ENCODE measurements at places on chromosomes 7 and 10.

DNA sequence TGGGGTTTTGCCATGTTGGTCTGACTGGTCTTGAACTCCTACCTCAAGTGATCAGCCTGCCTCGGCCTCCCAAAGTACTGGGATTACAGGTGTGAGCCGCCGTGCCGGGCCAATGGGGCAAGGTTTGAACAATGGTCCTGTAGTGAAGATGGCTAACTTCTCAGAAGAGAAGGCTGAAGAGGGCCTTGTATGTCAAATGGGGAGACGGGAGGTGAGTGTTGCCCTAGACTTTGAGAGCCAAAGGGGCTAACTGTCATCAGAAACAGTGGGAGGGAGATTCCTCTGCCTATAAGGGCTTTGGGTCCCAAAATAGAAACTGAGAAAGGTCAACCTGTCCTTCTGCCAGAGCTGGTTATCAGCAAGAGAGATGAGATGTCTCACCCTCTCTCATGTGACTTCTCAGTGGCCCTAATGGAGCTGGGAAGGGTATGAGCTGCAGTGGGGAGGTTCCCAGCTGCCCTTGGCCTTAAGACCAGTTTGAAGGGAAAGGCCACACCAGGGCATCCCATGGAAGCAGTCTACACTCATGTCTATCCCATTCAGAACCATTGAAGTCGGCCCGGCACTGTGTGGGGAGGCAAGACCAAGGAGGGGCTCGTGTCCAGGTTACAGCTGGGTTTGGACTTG lies 1.3 kb upstream of the SAMD8 start:
- no peak for ATAC-seq

DNA sequence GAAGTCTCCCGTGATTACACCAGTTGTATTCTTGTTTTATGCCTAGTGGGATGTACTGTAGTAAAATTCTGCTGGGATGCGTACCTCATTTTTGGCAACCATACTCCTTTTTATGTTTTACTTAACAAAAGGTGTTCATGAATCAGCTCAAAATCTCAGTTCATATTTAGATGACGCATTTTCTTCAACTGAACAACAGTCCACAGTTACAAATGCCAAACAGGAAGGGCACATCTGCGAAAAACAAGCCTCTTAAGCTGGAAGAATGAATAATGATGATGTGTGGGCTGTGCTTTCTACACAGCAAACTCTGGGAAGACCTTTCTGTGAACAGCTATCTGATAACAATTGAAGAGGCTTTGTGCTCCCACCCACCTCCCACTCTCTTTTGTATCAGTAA lies 68.4 kb upstream of the NRBF2 start:
- ATAC-seq, result no peak

DNA sequence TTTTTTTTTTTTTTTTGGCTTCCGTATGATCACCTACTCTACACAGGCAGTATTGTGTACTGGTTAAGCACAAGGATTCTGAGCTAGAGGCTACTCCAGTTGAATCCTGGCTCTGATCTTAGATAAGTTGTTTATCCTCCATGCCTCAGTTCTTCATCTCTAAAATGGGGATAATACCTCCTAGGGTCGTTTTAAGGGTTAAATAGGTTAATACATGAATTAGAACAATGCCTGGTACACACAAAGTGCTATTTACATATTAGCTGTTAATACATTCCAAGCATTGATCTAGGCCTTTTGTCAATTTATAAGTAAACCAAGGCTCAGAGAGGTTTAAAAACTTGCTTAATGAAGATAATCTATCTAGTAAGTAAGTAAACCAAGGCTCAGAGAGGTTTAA lies 59.0 kb downstream of the ST7 start:
- no peak for ATAC-seq

DNA sequence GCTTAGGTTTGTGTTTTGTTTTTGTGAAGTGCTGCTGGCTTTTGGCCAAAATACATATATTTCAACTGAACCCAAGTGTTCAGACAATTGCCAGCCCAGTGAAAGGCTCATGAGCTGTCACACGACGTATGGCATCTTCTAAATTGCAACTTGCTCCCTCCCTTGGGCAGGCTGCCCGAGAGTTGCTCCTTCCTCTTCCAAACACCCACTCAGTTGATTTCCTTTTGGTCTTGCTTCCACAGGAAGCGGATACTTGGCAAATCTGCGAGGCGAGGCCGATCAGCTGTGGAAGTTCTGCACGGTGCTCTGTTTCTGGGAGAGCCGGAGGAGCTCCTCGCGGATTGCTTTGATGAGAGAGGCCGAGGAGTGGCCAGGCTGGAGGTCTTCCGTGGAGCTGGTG lies 39.6 kb upstream of the ATP6V0A4 start:
- ATAC-seq, result no peak

DNA sequence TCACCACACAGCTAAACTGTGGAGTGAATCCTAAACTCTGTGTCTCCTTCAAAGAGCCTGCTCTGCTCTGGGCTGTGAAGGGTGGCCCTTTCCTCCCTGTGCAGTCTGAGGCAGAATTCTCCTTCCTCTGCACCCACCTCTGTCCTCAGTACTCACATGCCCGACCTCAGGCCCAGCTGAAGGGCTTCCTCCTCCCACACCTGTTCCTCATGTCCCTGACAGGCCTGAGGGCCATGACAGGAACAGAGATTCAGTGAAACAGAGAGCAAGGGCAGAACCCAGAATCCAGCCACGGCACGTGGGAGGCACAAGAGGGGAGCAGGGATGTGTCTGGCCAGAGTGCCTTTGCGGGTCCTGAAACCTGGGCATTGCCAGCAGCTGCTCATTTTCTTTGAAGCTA lies 13.9 kb downstream of the CREB3L2 start:
- no peak for ATAC-seq

- no peak for ATAC-seq
Observed at GRCh38 chr7:156998988-156999957, 11.2 kb downstream of the MNX1 start.

GRCh38 chr10:70167246-70167645 lies 3.1 kb downstream of the SAR1A start:
- no peak for ATAC-seq

DNA sequence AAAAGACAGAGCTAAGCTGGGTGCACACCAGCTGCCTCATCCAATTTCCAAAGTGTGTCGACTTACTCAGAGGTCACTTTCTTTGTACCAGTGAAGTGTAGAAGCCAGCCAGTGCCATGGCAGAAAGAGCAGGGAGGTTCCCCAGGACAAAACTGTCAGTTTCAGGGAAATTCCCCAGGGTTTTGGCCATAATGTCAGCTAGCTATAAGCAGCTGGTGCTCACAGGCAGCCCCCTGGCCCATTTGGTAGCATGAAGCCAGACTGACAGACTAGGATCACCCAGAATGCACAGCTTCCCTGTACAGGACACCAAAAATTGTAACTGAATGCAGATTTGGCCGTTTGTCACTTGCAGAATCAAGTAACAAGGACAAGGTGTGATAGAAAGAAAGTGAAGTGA lies 28.6 kb downstream of the MRPL32 start:
- no peak for ATAC-seq

GRCh38 chr10:78511324-78512204 lies 477.9 kb downstream of the RPS24 start:
- ATAC-seq, result no peak

DNA sequence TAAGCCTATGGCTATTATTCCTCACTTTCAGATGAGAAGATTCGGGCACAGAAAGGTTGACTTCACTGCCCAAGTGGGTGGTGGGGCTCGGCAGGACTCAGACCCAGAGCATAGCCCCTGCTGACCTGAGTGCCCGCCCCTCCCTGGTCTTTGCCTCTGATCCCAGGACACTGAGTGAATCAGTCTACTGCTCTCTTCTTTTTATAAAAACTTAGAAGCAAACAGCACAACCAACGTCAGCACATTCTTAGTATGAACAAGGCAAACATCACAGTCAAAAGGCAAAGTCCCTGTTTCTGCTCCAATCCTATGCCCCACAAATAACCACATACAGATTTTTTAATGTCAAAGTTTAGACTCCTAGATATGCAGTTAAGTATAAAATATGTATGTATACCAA lies 237.8 kb downstream of the ZMYND11 start:
- peak; percentile 51 for ATAC-seq

- no peak for ATAC-seq
Observed at GRCh38 chr10:73054286-73054685, 42.4 kb downstream of the P4HA1 start.

GRCh38 chr10:124745673-124746072 lies 1.5 kb upstream of the FAM53B start:
- ATAC-seq, result peak; percentile 30

DNA sequence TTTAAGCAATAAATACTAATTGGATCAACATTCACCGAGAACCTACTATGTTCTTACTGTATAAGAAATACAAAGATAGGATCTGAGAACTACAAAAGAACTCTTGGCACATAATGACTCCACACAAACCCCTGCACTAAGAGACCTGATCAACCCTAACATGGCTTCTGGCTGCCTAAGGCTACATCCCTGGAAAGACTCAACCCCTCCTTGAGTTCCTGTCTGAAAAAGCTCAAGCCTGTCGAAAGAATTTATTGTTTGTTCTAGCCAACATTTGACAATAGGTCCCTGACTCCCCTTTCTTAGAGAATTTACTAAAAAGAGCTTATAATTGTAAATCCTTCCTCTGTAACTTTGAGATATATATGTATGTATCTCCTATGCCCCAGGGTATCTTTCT lies 125.3 kb upstream of the SGCE start:
- no peak for ATAC-seq
